Activated T-helper 1 cell treated with anti-CD3 and anti-CD28 coated beads, Interleukin-2, amount 50 U/mL, for 16 hours (primary cell): ENCODE measurements at places on chromosomes 2 and 18.

DNA sequence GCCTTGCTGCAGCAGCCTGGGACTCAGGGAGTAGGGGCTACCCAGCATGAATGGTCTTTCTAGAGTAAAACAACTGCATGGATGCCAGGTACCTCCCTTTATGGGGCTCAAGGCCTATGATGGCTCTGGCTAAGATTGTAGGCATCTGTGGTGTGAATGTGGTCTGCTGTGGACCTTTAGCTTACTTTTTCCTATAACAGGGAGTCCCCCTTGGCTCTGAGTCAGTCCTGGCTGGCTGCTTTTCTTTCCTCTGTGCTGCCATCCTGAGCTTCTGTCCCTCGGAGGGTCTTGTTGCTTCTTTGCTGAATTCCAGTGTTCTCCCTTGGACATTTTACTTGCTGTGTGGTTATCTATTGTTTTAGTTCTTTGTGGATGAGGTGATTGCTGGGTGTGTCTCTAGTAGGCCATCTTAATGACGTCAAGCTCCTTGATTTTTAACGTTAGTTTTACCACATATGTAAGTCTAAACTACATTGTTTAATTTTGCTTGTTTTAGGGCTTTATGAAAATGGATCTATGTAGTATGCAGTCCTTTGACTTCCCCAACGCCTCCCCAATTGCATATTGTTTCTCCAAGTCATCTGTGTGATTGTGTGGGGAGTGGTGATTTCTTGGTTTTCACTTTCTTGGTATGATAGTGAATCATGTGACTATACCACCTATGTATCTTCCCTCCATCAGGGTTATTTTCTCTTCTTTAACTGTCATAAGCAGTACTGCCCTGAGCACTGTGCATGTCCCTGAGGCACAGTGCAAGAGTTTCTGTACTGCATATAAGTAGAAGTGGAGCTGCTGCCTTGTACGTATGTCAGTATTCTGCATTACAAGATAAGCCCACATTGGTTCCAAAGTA is 92.4 kb downstream of the NCK2 start:
- no peak for DNase-seq

DNA sequence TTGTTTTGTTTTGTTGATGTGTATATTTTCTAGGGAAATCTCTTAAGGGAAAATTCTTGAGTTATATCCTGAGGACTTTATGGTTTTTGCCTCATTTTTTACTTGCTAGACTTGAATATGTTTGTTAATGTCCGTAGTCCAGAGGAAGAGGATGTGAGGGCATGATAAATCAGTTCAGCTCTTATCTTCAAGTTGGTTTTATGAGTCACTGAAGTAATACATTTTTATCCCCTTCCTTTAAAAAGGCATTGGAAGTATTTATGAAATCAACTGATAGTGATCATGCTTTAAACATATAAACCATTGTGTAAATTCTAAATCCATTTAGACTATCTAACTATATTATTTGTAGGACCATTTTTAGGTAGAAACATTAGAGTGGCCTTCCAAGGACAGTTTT is 43.9 kb upstream of the CYBRD1 start:
- no peak for DNase-seq

DNA sequence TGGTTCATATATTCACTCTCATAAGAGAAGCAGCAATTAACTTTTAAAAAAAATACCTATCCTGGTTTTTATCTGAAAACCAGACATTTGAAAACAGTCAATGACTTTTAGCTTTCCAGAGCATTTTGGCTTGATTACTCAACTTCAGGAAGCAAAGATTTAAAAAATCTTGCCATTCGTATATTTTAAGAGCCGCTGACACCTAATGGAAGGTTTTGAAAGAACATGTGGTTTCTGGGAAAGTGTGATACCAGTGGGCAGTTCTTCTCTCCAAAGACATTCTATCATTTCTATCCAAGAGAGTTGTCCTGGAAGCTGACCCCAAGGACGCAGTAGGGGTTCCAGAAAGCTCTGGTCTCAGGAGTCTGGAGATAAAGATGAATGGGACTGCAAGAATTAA is 234.7 kb downstream of the TTC32 start:
- DNase-seq, result no peak

- no peak for DNase-seq
Observed at GRCh38 chr2:98463551-98463971, 18.9 kb downstream of the INPP4A start.

DNA sequence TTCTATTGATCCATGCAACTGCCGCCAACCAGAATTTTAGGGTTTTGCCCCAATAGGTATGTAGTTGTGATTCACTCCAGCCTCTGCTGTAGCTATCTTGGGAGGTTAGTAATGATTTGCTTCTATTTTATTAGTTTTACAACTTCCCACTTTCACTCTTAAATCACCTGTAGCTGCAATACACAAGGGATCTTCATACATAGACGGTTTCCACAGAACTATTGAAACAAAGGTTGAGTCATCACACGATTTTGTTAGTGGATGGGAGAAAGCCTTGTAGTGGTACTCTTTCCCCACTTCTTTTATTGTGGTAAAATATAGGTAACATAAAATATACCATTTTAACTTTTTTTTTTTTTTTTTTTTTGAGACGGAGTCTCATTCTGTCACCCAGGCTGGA is 104.2 kb upstream of the SPRED2 start:
- DNase-seq, result no peak
